Stimulated activated CD8-positive, alpha-beta memory T cell treated with anti-CD3 and anti-CD28 coated beads, Interleukin-7, amount 100 ng/mL, for 24 hours (primary cell): ENCODE measurements at places on chromosomes 6 and 20.
A peak's percentile ranks its signal among the peaks of the same experiment; 100 is the strongest.

DNA sequence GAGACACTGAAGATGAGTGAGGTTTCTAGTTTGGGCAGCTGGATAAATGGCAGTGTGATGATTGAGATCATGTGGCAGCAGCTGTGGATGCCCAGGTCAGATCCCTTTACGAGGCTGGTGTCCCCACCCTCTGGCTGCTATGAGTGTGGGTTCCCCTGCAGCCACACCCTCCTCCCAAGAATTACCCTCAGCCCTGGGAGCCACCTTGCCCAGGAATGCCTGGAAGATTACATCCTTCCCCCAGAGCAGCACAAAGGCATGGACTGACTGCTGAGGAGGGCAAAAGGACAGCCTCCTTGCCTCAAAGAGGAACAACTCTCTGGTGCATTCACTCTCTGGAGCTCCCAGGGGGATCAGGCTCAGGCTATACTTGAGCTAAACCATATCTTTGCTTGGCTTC, 15.0 kb upstream of the PKHD1 start:
- no peak for DNase-seq

GRCh38 chr20:50042370-50043313, 59.9 kb downstream of the SNAI1 start:
- DNase-seq, result no peak

DNA sequence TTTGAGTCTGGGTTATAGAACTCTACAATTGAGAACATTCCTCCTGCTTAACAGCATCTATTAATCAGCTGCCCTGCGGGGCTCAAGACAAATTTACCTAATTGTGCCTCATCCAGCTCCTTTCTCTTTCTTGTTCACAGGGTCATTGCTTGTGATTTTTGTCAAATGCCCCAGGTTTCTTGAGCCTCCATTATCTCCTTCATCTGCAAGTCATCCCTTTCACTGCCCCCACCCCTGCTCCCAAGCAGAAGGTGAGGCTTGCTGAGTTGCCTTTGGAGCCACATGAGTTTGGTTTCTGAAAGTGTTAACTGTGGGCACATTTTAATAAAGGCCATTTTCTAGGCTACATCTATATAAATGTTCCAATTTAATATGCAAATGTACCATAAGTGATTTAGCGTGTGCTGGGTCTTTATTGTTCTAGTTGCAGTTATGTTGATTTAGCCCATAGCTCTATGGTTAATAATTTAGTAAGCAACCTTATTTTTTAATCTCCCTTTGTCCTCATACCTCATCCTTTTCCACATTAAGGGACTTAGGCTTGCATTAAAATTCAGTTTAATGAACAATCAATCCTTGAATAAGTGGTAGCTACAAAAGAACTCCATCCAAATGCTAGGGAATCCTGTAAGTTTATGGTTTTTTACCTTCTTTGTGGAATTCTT, 56.1 kb downstream of the VSTM2L start:
- DNase-seq, result no peak

GRCh38 chr6:24228681-24229255, 102.8 kb downstream of the NRSN1 start:
- no peak for DNase-seq

DNA sequence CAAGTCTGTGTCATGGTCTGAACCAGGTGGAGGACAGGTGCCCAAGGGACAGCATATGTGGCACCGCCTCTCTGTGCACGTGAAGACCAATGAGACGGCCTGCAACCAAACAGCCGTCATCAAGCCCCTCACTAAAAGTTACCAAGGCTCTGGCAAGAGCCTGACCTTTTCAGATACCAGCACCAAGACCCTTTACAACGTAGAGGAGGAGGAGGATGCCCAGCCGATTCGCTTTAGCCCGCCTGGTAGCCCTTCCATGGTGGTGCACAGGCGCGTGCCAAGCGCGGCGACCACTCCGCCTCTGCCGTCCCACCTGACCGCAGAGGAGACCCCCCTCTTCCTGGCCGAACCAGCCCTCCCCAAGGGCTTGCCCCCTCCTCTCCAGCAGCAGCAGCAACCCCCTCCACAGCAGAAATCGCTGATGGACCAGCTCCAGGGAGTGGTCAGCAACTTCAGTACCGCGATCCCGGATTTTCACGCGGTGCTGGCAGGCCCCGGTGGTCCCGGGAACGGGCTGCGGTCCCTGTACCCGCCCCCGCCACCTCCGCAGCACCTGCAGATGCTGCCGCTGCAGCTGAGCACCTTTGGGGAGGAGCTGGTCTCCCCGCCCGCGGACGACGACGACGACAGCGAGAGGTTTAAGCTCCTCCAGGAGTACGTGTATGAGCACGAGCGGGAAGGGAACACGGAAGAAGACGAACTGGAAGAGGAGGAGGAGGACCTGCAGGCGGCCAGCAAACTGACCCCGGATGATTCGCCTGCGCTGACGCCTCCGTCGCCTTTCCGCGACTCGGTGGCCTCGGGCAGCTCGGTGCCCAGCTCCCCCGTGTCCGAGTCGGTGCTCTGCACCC, 109.5 kb upstream of the RAB32 start:
- no peak for DNase-seq

DNA sequence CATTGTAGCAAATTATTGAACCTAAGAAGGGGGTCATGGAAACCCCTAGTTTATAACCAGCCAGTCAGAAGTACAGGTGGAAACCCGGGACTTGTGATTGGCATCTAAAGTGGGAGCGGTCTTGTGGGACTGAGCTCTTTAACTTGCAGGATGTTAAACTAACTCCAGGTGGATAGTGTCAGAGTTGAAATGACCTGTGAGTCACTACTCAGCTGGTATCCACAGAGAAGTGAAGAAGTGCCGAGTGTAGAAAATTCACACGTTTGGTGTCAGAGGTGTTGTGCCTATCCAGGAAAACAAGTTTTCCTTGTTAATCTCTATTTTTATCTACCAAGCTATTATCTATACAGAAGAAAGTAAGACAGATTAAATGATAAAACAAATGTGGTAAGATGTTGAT, 179.7 kb downstream of the ADGRG6 start:
- no peak for DNase-seq

DNA sequence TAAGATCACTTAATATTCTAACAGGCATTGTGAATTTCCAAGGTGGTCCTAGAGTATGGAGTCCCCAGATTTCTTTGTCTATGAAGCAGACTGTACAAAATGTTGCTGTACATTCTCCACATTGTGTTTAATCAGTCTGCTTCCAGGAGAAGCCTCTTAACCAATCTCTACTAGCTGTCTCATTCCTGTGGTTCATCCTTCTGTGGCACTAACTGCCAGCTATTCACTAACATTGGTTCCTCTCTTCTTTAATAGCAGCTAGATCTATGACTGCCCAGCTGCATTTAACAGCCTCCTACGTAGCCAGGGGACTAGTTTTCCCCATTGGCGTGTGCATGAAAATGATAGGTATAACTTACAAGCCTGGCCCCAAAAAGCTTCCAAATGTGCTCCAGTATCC, 395.4 kb downstream of the SAMD5 start:
- DNase-seq, result no peak

GRCh38 chr20:6768228-6769140, 998 bp downstream of the BMP2 start:
- DNase-seq, result no peak

DNA sequence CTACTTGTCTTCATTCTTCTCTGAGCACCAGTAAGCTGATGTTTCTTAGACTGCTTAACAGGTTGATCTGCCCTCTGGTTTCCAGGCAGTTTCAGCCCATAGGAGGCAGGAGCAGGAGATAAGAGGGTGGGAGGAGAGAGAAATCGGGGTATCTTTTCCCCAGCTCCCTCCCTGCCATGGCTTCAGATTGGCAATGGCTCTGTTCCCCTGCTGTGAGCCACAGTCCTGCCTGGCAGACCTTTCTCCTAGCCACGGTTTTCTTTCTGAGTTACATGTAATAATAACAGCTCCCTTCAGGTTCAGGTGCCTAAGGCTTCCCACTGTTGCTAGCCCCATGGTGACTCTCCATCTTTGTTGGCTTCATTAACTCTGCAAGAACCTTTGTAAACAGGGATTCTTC, 115.3 kb downstream of the CD83 start:
- no peak for DNase-seq

DNA sequence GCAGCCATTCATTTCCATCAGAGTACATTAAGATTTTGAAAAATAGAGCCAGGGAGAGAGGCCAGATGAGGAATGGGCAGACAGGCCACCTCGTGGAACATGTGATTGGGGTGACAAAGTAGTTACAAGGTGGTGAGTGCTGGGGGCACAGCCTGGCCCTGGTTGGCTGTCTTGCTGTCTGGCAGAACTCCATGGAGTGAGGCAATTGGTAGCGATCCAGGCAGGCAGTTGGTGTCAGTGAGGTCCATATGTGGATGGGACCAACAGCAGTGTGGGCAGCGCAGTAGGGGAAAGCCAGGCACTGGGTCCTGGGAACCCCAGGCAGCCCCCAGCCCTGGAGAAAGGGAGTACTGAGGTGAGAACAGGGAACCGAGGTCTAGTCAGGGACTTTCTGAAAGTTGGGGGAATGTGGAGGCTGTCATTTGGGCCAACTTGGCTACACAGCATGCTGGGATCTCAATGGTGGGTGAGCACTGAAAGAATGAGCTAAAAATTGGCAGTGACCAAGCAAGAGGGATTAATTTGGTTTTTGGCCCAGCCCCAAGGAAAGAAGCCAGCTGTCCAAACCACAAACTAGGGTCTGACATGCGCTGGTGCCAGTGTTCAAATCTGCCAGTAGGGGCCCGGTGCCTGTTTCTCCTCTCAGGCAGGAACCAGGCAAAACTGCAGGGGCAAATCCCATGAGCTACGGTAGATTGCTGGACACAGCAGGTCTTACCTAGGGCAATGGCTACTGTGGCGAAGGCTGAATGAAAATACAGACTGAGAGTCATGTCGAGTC, 61.4 kb upstream of the E2F3 start:
- DNase-seq, result no peak

- no peak for DNase-seq
Observed at GRCh38 chr6:122778985-122779661, 393 bp upstream of the FABP7 start.

GRCh38 chr6:1187293-1188131, 124.4 kb upstream of the FOXQ1 start:
- DNase-seq, result no peak

DNA sequence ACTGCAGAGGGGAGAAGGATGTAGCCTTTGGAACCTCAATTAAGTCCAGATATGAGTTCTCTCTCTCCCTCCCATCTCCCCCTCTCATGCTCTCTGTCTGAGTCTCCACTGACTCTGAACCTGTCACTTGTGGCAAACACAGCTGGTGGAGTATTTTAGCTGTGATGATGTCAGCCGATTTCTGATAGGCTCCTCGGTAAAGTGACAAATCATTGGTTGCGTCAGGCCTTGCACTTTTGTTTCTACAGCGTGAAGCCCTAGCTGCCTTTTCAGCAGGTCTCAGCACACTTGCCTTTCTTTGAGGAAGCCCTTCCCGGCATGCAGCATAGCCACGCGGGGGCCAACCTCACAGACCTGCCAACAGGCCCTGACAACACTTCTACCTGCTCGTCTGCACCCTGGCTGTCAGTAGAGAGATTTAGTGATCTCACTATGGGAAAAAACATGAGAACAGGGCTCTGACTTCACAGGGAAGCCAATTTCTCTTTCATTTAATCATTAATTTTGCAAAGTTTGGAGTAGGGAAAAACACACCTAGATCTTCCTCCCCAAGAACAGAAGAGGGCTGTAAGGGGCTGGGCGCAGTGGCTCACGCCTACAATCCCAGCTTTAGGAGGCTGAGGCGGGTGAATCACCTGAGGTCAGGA, 84.4 kb downstream of the GMPR start:
- DNase-seq, result peak; percentile 49

- no peak for DNase-seq
Observed at GRCh38 chr6:163780994-163781393, 366.5 kb downstream of the QKI start.
